ENCODE measurements at places on chromosomes 5 and 9.
A peak's percentile ranks its signal among the peaks of the same experiment; 100 is the strongest.

DNA sequence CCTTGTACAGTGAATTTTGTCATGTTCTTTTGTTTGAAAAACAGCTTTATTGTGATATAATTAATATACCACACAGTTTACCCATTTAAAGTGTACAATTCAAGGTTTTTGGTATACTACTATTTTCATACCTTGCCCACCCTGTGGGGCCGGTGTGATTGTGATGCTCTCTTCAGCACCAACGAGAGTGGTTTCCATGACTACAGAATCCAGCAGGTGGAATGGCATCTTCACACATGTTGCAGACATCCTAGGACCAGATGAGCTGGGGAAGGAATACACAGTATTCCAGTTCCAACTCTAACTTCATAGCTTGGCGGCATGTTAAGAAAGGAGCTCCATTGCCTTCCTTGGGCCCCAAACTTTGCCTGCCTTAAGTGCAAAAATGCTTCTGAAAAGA lies 7.7 kb upstream of the GPR151 start:
- DNase-seq = no peak

DNA sequence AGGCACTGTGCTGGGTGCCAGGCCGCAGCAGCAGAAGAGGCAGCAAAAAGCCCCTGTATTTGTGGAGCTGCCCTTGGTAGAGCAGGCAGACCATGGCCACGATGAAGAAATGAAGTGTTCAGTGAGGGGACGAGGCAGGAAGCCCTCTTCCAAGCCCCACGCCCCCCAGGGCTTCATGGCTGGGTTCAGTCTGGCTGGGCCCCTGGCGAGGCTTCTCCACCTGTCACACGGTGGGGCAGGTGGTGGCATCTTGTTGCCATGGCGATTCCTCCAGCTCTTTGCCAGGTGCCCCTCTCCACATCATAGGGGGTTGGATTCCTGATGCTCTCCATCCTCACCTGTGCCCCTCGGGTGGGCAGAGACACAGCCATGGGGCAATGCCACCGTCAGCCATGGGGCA lies 21.5 kb downstream of the ADGRD2 start:
- no peak for DNase-seq

DNA sequence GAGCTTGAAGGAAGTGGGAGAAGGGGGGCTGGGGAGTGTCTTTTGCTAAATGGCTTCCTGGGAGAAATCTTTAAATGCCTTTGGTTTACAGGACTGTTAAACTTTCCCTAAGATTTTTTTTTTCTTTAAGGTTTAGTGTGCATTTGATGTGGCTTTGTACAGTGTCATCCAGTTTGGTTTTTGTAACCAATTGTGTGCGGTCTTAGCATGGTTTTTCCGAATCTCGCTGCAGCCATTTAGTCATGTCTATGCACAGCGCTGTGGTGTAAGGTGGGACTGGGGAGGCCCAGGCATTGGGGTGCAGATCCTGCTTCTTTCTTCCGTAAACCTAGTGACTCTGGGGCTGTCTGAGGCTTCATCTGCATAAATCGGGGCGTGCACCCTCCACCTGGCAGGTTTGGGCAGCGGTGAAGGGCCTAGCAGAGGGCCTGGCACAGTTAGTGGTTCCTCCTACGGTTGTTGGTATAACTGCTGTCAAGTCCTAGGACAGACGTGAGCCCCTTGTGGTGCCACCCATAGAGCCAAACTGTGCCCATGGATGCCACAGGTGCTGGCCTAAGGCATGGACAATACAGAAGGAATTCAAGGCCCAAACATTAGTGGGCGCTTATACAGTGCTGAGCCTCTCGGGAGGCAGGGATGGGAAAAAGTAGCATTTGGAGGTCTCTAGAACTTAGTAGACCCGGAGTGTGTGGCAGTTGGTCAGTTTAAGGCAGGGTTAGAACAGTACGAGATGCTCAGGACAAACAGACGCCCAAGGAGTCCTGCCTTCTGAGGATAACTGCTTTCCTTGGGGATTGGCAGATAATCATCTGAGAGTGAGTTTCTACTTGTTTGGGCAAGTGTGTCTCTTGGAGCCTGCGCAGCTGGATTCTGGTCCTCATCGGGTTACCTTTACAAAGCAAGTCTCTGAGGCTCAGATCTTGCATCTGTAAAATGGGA lies 1.5 kb downstream of the PRRC2B start:
- peak; percentile 87 for DNase-seq

DNA sequence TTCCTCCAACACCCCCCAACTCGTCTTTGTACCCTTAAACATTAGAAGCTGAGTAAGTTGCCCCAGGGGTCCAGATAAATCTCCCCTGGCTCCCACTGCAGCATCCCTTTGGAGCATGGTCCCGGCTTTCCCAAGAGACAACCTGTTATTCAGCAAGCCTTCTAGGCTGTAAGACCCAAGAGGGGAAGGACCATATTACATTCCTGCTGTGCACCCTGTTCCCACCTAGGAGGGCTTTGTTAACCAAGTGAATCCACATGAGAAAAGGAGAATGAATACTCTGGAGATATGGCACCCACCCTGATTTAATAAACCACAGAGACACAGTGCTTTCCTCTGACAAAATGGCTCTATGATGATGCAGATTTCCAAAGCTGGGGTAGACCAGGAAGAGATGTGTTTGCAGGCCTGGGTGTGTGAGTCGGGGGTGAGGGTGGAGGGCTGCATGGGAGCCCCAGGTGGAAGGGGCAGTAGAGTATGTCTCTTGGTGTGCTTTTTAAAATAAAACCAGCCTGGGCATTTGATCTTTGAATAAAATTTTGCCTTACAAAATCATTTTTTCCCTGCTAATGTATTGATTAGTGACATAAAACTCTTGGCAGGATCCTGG lies 325.2 kb downstream of the DRD1 start:
- no peak for DNase-seq

- DNase-seq = no peak
Measured at GRCh38 chr9:124452841-124453585, 2.8 kb downstream of the ADGRD2 start.

DNA sequence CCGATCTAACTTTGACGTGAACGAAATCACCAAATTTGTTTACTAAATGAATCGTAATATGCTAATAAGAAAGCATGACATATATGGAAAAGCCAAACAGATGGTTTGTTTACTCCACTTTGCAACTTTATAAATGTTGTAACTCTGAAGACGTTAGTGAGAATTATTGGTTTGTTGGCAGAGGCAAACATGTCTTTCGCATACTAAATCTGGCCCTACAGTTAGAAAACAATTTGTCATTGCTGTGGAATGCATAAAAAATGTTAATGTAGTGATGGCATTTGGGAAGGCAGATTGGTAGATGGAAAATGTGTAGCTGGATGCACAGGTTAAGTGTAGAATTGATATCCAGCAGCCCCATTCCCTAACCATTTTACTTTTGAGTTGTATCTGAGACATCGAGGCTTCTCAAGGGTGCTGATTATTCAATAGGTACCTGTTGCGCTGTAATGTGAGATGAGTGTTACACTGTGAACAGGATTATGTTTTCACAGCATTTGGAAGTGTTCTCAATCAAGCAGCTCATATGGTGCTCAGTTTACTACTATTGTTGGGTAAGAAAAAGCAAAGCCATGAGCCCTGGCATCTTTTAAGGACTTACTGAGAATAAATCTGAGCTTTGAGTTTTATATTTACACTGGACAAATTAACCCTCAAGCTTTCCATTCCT lies 444.8 kb downstream of the BNC2 start:
- DNase-seq = no peak

- no peak for DNase-seq
Measured at GRCh38 chr5:149611326-149611725, 30.0 kb downstream of the ARHGEF37 start.

DNA sequence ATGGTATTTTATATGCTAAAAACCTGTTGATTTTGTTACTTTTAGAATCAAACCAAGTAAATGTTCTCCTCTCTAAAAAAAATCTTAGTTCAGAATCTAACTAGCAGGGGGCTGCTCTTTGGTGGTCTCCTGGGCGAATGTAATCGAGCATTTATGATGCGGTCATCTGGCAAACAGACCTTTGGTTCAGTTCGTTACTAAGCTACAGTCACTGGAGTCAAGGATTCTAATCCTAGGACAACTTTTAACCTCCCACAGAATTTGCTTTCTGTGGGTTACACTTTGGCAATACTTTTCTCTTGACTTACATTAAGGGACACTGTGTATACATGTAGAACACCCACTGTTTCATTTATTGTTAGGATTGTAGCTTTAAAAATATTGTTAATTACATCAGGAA lies 26.3 kb upstream of the FREM1 start:
- DNase-seq = no peak

- no peak for DNase-seq
Measured at GRCh38 chr5:120241400-120241799, 222.7 kb upstream of the PRR16 start.

DNA sequence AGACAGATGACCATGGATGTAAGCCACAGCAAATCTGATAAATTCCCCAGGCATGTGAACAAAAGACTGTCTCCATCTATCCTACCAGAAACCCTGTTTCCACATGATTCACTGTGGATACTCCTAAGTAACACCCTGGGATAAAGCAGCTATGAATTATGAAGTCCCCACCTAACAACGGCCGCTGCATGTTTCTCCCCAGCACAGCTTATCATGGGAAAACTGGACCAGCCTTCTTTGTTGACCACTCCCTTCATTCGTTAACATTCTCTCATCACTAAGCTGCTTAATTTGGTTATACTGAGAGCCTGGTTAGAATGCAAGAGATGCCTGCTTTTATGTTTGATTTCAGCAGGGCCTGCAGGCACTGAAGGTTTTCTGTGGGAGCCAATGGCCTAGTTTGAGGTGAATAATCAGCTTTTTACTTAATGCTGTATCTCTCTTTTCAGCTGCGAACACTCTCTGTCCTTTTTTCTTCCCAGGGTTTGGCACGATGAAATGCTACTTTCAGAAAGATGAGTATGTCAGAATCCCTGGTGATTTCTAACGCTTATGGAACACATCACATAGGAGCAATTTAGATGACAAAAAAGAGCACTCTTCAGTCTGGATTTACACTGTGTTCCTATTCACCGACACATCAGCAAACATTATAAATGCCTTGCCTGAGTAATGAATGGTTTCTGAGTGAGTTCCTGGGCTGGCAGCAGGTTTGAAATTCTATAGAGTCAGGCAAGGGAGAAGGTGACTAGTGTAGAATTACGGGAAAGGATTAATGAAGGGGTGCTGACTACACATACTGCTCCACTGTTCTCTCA lies 318.4 kb upstream of the ZNF608 start:
- no peak for DNase-seq

GRCh38 chr9:115978659-115979096 lies 174.9 kb upstream of the PAPPA start:
- no peak for DNase-seq

GRCh38 chr5:170216257-170216864 lies 16.4 kb upstream of the C5orf58 start:
- DNase-seq = no peak

- no peak for DNase-seq
Measured at GRCh38 chr5:17813214-17813613, 179.0 kb downstream of the TAF11L14 start.

DNA sequence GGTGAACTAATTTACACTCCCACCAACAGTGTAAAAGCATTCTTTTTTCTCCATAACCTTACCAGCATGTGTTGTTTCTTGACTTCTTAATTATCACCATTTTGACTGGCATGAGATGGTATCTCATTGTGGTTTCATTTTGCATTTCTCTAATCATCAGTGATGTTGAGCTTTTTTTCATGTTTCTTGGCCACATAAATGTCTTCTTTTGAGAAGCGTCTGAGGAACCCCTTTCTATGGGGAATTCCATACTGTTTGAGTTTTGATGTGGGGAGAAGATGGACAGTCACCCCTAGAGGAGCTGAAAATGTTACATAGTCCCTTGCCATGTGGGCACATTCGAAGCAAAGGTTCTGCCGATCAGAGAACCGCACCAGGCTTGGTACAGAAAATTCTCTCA lies 207.0 kb upstream of the SLC30A5 start:
- no peak for DNase-seq

- DNase-seq = no peak
Measured at GRCh38 chr9:136056546-136057235, 38.4 kb downstream of the NACC2 start.

GRCh38 chr5:150253416-150254208 lies 36.0 kb downstream of the CAMK2A start:
- no peak for DNase-seq
